ENCODE measurements at places on chromosomes 1 and 21.

GRCh38 chr1:147292012-147292411, 49.5 kb downstream of the CHD1L start:
- DNase-seq, result peak; percentile 60

DNA sequence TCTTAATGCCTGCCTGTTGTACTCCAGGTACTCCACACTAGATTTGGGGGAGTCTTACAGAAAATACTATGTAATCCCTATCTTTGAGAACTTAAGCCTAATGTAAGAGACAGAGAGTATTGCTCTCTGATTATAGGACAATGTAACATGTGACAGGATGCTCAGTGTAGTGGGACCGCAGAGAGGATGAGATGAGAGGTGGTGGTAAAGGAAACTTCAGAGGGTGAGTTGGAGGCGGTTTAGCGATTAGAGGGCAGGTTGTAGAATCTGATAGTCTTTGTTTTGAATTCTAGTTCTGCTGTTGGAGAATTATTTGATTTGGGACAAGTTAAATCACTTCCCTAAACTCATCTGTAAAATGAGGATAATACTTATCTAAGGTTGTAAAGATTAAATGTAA, 5.4 kb downstream of the SOAT1 start:
- no peak for DNase-seq

- no peak for DNase-seq
Observed at GRCh38 chr1:100597061-100597741, 59.3 kb downstream of the GPR88 start.

DNA sequence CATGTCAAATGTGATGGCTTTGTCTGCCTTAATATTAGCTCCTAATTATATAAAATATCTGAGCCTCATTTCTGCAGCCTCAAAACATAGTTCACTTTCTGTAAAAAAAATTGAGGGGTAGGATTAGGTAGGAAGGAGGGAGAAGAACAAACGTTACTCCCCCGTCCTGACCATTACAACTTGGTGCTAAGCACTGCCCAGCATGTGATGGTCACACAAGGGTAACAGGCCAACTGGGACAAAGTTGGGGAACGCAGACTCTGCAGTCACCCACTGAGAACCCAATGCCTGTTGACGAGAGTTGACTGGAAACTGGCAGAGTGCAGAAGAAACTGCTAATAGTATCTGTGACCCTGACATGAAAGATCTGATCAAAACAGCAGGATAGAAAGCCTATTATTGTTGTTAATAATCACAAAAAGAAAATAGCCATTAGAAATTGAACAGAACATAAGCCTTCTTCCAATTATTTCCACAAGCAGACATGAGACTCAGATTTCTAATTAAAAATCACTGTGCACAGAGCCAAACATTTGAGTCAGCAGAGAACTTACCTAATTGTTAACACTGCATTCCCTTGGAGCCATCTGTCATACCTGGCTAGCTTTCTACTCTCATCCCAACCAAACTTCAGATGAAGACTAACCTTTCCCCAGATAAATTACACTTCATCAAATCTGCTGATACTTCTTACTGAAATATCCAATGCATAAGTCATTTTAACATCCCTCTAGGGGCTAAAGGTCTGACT, 5.5 kb downstream of the SORT1 start:
- DNase-seq, result no peak

GRCh38 chr1:20033420-20033819, 36.6 kb upstream of the PLA2G5 start:
- DNase-seq, result no peak
